ENCODE measurements at places on chromosomes 5 and 9.

DNA sequence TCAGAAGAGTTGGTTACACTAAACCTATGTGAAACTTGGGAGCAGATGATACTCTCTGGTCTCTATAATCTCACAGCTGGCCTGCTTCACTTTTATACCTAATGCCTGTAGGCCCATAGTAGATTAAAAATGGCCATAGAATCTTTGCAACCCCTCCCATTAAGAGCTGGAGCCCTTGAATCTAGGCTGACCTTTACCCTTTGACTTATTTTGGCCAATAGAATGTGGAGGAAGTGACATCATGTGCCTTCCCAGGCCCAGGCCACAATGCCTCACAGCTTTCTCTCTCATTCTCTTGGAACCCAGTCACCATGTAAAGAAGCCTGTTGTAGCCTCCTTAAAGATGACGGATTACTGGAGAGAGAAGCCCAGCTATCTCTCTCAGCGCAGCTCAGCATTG, 251.0 kb downstream of the NR3C1 start:
- no peak for DNase-seq

DNA sequence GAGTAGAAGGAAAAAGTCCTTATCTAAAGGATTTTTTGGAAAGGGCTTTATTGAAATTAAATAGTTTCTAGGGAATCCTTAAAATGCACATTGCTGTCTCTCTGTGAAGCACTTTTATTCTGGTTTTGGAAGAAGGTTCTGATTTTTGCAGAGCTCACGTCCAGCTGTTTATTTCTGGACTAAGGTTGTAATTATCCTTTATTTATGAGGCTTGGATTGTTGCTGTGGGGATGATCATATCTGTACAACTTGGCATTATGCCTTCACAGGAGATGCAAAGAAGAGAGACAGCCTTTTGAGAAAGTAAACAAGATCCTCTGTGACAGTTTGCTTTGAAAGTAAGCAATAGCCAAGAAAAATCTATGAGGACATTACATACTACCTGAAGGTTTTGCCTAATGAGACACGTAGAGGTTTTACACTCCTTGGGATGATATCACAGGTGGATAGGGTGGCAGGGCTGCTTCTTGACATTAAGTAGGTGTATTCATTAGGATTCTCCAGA, 14.6 kb downstream of the SMARCA2 start:
- no peak for DNase-seq

DNA sequence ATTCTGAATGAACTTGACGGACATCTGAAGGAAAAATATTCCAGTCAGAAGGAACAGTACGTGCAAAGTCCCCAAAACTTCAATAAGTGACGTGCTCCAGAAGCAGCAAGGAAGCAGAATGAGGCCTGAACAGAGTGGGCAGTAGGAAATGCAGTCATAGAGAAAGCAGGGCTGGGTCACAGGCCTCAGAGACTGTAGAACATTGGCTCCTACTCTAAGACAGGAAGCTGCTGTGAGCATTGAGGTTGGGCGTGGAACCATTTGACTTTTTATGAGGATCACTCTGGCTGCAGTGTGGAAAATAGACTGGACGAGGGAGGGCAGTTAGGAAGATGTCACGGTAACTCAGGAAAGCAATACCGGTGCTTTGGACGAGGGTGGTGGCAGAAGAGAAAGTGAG, 64.0 kb downstream of the DOCK8 start:
- no peak for DNase-seq

- no peak for DNase-seq
These were observed 12.8 kb upstream of the SPATA24 start for GRCh38 chr5:139416651-139417050.

DNA sequence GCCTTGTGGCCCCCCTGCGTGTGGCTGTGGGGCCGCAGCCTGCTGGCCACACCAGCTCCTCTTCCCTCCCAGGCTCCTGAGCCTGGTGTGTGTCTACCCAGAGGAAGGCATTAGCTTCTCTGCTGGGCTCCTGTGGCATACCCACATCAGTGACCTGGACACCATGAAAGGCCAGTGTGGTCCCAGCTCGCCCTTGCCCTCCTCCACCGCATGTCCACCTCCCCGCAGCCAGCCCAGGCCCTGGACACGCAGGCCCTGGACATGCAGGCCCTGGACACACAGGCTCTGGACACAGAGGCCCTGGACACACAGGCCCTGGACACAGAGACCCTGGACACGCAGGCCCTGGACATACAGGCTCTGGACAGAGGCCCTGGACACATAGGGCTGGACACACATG, 153.4 kb upstream of the PPP1R26 start:
- no peak for DNase-seq

DNA sequence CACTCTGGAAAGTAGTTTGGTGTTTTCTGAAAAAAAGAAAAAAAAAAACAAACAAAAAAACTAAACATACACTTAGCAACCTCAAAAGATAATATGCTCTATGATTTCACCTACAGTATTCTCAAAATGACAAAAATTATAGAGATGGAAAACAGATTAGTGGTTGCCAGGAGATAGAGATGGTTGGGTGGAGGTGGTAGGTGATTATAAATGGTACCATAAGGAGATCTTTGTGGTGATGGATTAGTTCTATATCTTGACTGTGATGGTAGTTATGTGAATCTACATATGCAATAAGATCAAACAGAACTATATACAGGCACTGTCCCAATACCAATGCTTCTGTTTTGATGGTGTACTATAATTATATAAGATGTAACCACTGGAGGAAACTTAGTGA, 32.0 kb downstream of the PTBP3 start:
- no peak for DNase-seq

DNA sequence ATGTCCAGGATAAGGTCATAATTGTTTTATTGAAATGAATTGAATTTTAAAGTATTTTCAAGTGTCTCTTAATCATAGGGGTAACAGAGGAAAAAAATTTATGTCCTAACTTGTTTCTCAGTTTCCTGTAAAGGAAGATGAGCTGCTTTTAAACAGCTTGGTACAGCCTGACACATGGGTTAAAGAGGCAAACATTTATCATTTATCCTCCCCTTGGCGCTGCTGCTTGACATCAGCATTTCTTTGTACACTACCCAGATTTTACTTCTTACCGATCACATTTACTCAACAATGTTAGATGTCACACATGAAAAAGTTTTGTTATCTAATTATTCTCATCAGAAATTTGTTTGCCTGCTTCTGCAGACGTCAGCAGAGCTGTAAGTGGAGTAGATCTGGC, 79.4 kb upstream of the CTSL start:
- DNase-seq, result no peak

- DNase-seq, result no peak
These were observed 174.2 kb upstream of the PUM3 start for GRCh38 chr9:3018071-3018470.
